ENCODE measurements at places on chromosomes 3 and 15.

- no peak for DNase-seq
Observed at GRCh38 chr3:129006864-129007263, 5.8 kb downstream of the EFCC1 start.

- DNase-seq = no peak
Observed at GRCh38 chr3:36381311-36381956, 1.1 kb downstream of the STAC start.

DNA sequence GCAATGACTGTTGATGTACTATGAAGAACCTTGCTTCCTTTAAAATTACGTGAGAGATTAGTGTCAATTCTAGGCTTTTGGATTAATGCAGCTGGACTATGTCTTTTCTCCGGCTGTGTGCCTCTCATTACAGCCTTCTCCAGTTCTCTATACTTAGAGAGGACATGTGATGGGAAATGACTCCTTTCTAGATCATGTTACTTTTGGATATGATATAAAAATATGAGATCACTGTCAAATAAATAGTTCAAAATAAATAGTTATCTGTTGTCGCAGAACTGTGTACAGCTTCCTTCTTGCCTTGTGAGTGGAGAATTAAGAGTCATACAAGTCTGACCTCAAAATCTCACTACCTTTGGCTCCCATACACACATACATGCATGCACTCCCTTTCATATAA, 592.4 kb downstream of the DIPK2A start:
- no peak for DNase-seq

- no peak for DNase-seq
Observed at GRCh38 chr3:136858381-136858780, 3.6 kb upstream of the NCK1 start.

DNA sequence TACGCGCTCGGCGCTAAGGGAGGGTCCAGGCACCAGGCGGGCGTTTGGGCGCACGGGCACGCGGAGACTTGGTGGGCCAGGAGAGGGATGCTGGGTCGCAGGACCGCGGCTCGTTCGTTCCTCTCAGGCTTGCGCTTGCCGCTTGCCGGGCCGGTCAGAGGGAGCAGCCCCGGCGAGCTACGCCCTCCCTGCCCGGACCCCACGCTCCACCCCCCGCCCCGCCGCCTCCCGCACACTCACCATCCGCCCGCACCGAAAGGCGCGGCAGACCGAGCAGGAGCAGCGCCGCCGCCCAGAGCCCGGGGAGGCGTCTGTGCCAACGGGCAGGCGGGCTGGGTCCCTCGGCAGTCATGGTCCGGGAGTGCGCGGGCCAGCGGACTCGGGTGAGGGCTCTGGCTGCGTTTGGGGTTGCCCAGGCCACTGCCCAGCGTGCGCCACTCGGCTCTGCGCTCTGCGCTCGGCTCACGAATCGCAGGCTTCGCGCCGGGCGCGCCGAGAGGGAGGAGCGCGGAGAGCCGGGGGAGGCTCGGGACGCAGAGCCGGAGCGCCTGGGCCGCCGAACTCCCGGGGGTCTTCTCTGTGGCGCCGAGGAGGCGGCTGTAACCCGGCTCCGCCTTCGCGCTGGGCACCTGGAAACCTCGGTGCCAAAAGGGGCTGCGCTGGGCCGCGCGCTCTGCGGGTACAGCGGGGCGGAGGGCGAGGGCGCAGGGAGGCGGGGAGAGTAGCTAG, at the start of gene SUSD5:
Gene SUSD5 (minus strand): TSS at position 365 of the 729 bp plus-strand sequence. CDS start 13 bp downstream, at position 352.
- DNase-seq = no peak

GRCh38 chr15:68421115-68421551, 10.8 kb downstream of the ITGA11 start:
- DNase-seq = no peak

DNA sequence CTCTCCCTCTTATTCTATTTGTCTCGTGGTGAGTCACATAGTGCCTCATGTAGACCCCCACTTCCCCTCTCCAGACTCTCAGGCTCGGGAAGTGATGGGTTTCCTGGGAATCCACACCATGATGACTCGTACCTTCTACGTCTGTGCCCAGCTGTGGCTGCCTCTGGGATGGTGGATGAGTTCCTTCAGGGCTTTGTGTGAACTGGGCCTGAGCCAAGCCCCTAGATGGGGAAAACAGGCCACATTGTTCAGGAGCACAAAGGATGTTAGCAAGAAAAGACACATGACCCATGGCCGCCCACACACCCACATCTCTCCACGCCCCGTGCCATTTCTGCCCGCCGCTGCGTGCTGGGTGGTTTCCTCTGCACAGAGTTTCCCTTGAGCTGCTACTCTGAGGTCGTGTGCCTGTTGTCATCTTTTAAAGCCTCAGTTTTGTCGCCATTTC, 10.5 kb downstream of the ISG20 start:
- peak; percentile 53 for DNase-seq

DNA sequence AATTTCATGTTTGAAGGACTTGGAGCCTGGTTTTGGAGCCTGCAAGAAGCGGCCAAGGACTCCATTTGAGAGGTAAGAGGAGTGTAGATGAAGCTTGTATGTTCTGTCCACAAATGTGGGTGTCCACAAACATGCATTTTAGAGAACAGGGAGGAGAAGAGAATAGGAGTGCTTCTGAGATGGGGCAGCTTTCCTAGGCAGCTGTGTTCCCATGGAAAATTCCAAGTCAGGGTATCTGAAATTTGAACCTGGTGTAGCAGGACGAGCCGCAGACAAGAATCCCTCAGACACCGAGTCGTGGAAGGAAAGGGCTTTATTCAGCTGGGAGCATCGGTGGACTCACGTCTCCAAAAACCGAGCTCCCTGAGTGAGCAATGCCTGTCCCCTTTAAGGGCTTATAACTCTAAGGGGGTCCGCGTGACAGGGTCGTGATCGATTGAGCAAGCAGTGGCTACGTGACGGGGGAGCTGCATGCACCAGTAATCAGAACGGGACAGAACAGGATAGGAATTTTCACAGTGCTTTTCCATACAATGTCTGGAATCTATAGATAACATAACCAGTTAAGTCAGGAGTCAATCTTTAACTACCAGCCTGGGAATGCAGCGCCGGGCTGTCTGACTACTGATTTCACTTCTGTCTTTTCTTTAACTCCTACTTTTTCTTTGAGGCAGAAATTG, 71.4 kb upstream of the WDR72 start:
- no peak for DNase-seq

DNA sequence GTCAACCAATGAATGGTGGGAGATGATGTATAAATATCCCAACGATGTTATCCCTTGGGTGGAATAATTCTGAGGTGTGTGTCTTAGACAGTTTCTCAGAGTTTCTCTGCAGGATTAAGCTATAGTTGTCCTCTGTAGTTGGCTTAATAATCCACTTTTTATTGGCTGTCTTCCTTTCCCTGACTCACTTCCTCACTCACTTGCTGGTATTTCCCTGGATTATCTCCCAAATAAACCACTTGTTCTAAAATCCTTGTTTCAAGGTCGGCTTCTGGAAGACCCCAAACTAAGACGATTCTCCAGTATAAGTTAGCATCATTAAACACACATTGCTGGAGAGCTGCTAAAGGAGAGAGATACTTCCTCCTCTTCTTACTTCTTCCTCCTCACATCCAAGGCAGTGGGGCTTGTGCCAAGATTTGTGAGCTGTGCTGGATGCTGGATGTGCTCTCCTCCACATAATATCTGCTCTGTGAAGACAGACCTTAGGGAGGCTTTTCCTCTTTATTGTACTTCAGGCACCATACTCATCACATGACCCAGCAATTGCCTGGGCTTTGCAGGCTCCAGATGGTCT, 22.5 kb upstream of the ROPN1 start:
- no peak for DNase-seq

- no peak for DNase-seq
Observed at GRCh38 chr3:43627360-43627759, 5.5 kb upstream of the ANO10 start.

DNA sequence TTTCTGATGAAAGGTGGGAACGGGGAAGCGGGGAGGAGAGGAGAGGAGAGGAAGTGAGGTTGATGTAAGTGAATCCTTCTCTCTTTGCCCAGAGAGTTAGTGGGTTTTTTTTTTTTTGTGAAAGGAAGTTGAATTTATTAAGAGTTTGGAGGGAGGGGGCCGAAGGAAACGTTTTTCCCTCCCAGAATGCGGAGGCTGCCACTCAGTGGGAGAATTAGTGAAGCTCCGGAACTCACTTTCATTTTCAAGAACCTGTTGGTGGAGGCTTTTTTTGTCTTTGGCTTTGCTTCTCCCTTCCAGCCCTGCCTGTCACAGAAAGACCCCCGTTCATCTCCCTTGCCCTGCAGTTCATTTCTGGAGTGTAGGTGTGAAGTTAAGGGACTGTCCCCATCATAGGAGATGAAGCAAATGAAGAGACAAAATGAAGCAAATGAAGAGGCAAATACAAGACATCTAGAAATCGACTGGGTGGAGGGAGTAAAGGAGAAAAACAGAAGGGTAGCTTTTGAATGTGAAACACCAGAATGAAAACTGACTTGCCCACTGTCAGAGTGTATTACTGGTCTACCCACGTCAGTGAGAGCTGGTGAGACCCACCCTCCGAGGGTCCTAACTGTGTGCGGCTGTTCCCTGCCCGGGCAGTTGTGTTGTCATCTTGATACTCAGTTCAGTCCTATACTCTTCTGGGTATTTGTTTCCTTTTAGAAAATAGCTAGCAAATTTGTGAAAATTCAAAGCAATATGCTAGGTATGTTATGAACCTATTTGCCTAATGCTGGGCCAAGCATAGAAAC, 91.5 kb downstream of the ITPR1 start:
- no peak for DNase-seq

DNA sequence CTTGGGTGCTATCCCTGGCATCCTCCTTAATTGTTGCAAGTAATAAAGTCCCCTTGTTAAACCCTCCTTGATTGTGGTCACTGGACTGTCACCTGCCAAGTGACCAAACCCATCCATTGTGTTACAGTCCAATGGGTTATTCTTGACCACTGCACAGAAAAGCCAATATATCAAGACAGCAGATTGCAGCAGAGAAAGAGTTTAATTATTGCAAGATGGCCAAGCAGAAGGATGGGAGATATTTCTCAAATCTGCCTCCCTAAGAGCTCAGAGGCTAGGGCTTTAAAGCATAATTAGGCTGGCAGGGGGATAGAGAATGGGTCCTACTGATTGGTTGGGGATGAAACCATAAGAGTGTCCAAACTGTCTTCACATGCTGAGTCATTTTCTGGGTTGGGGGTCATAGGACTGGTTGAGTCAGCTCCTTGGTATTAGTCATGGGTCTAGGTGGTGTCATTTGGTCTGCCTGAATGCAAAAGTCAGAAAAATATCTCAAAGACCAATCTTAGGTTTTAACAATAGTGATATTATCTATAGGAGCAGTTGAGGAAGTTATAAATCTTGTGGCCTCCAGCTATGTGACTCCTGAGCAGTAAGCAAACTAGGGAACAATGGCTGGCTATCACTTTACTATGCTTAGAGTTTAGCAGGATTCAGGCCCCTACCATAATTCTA, 19.1 kb upstream of the XYLB start:
- no peak for DNase-seq

DNA sequence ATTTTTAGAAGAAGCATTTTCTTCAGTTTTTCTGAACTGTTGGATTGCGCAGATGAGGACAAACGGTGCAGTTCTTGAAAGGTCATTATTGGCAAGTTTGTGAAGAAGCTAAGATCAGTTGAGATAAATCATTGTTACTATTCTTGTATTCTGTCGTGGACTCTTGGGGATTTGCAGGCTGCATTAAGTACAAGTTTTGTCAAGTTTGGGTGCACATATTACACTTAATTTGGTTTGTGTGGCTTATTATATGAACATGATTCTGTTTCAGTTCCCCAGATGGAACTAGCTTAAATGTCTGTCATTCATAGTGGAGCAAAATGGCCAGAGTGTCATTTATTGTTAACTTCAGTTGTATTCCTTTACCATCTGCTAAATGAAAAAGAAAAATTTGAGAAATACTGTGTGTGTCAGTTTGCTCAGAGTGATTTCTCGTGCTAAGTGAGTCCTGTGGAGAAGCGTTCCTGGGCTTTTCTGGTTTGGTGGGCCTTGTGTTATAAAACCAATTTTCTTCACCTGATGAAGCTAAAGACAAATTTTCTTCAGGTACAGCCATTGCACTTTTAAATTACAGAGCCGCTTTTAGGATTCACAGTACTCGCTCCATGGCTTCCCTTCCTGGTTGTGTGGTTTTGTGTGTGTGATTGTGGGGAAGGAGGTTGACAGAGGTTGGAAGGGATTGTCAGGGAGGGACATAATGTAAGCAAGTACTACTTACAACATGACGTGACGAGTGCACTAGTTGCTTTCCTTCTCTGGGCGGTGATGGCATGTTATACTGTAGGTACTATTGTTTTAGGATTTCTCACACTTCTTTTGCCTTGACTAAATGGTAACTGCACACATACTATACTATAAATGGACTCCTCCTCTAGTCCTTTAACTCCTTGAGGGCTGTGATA, 1.7 kb downstream of the AKAP13 start:
- no peak for DNase-seq

DNA sequence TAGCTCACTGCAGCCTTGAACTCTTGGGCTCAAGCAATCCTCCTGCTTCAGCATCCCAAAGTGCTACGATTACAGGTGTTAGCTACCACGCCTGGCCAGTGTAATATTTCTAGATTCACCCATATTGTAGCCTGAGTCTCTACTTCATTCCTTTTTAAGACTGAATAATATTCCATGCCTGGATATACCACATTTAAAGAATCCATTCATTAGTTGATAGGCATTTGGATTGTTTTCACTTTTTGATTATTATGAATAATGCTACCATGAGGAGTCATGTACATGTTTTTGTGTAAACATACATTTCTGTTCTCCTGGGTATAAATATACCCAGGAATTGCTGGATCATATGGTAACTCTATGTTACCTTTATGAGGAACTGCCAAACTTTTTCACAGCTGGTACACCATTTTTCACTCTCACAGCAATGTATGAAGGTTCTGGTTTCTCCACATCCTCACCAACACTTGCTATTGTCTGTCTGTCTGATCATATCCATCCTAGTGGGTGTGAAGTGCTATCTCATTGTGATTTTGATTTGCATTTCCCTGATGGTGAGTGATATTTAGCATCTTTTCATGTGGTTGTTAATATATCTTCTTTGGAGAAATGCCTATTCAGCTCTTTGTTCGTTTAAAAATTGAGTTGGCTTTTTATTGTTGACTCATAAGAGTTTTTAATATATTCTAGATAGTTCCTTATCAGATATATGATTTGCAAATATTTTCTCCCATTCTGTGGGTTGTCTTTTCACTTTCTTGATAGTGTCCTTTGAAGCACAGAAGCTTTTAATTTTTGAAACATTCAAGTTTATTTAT, 32.6 kb downstream of the EEFSEC start:
- DNase-seq = no peak

GRCh38 chr15:96766366-96766765, 435.9 kb downstream of the NR2F2 start:
- no peak for DNase-seq

Data from activated T-helper 1 cell treated with anti-CD3 and anti-CD28 coated beads, Interleukin-2, amount 50 U/mL, for 16 hours (primary cell).